Stimulated activated CD8-positive, alpha-beta memory T cell treated with anti-CD3 and anti-CD28 coated beads, Interleukin-4, amount 100 ng/mL, for 1 hour (primary cell): ENCODE measurements at places on chromosomes 1 and 21.
A peak's percentile ranks its signal among the peaks of the same experiment; 100 is the strongest.

DNA sequence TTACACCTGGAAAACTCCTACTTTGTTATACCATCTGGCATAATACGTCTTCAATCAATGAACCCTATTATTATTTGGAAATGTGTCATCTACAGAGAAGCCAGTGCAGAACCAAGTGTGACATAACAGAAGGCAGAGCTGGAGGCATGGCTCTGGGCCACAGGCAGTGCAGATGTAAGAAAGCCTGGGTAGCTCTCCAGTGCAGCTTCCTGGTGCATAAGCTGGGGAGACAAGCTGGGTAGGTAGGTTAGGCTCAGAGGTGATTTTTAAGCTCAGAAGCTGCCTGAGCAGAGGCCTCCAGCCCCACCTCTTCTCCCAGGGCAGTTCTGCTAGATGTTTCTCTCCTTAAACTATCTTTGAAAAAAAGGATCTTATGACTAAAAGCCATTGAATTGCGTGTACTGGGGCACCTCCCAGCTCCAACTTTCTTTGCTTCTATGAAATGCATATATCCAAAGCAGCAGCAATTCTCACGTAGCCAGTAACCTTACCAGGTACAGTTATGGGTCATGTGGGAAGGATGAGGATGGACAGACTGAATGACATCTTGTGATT is 30.7 kb downstream of the AKNAD1 start:
- DNase-seq, result no peak

- no peak for DNase-seq
These were observed 63.6 kb downstream of the MIS18A start for GRCh38 chr21:32215306-32215685.

DNA sequence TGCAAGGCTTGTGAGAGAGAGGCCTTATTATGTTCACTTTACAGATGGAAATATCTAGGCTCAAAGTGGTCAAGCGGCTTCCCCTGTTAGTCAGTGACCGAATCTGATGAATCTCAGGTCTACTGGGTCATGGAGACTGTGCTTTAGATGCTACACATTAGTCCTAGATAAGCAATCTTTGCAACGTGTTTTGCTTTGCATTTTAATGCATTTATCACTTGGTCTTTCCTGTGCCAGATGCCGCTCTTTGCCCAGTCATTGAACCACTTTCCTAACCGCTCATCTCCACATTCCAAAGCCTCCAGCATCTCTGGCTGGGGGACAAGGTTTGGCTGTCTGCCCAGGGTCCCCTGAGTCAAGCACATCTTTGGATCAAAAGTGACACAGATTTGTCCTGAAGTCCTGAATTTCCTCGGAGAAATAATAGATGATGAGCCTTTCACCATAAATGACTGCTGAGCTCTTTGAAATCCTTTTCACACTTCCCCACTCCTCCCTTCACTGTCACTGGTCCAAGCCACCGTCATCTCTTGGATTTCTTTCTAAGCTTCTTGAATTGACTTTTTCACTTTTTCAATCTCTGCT is 96.0 kb upstream of the USP24 start:
- DNase-seq, result no peak

- DNase-seq, result no peak
These were observed 59.7 kb downstream of the MEF2D start for GRCh38 chr1:156440654-156441437.

DNA sequence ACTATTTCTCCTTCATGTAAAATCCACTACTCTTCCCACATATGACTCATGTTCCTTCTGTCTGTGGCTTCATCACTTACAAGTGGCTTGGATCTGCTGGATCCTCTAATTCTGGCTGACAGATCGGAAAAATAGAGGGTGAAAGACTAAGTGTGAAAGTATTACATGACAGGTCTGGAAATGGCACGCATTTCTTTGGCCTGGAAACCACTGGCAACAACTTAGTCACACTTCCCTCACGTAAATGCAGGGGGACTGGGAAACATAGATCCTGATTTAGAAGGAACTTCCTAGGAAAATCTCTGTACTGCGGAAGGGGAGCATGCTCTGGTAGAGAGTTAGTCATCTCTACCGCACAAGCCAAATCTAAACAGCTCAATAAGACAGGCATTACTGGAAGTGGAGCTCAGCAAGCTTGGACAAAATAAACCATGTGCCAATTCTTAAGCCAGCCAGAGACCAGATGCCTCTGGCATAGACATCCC is 305.4 kb upstream of the PTBP2 start:
- DNase-seq, result no peak

GRCh38 chr1:70779571-70779970 is 268.0 kb downstream of the PTGER3 start:
- no peak for DNase-seq

DNA sequence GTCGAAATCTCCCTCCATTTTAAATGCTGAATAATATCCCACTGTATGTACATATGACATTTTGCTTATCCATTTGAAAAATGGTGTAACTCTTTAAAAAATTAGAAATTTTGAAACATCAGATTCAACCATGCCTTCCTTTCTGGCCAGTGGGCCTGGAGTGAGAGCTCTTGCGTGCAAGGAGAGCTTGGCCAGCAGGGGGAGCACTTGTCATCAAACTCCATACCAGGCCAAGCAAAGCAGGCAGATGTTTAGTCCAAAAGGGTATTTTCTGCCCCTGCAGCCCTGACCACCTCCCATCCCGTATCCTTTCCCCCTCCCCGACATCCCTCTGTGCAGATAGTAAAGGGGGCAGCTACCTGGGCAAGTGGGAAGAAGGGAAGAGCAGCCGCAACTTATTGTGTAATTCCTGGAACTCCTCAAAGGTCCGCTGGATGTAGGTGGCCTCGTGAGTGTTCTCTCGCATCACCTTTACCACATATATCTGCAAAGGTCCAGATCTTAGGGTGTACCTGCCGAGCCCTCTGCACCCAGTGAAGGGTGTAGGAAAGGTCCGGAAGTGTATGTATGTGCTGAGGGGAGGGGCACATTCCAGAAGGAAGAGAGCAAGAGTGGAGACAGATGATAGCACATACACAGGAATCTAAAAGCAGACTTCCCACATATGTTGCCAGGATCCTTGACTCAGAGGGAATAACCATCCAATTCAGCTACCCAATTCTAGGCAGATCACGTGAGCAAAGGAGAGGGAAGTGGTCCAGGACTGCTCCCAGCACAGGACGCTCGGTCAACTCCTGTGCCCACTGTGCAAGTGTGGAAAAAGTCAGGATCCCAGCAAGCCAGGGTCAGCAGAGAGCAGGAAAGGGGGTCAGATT is 19.9 kb upstream of the PPP1R15B start:
- peak; percentile 67 for DNase-seq

GRCh38 chr21:28126521-28127174 is 866.0 kb downstream of the LTN1 start:
- no peak for DNase-seq

DNA sequence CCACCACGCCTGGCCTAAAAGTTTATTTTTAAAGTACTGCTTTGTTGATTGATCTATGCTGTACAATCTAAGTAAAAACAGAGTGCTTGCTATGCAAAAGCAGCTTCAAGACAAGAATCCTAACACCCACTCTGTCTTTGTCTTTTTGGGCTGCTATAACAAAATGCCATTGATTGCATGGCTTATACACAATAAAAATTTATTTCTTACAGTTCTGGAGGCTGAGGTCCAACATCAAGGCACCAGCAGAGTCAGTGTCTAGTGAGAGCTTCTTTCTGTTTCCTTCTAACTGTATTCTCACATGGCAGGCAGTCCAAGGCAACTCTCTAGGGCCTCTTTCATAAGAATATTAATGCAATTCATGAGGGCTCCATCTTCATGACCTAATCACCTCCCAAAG is 63.6 kb upstream of the GJA5 start:
- DNase-seq, result no peak

- no peak for DNase-seq
These were observed 31.9 kb downstream of the KCNC4 start for GRCh38 chr1:110242062-110242461.

DNA sequence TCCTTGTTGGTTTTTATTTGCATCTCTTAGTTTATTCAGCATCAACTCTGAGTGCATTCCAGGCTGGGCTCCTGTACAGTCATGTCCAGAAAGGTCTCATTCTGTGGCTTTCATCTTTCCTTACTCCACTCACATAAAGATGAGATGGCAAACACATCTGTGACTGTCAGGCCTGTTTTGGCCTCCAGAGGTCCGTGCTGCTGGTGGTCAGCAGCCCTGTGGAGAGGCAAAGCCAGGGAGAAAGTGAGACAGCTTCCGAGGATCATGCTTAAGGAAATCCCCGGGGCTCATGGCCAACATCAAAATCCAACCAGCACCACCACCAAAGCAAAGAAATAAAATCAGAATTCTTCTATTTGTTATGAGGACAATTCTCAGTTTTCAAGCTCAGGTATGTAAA is 96.1 kb upstream of the HIVEP3 start:
- DNase-seq, result no peak

GRCh38 chr1:29236712-29237128 is 398 bp downstream of the PTPRU start:
- DNase-seq, result no peak

GRCh38 chr1:181159451-181160140 is 71.1 kb downstream of the IER5 start:
- no peak for DNase-seq

- DNase-seq, result no peak
These were observed 89.0 kb downstream of the TIAM1 start for GRCh38 chr21:31255036-31255435.

DNA sequence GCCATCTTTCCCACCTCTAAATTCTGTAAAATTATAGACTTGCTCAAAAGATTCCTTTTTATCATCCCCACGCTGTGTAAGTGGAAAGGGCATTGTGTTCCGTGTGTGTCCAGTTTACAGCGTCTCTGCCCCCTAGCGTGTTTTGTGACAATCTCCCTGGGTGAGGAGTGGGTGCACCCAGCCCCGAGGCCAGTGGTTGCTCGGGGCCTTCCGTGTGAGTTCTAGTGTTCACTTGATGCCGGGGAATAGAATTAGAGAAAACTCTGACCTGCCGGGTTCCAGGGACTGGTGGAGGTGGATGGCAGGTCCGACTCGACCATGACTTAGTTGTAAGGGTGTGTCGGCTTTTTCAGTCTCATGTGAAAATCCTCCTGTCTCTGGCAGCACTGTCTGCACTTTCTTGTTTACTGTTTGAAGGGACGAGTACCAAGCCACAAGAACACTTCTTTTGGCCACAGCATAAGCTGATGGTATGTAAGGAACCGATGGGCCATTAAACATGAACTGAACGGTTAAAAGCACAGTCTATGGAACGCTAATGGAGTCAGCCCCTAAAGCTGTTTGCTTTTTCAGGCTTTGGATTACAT is 61.9 kb downstream of the POFUT2 start:
- no peak for DNase-seq

- no peak for DNase-seq
These were observed 49.4 kb upstream of the FASLG start for GRCh38 chr1:172609528-172609927.

- DNase-seq, result no peak
These were observed 51.6 kb upstream of the HPDL start for GRCh38 chr1:45275054-45275453.

DNA sequence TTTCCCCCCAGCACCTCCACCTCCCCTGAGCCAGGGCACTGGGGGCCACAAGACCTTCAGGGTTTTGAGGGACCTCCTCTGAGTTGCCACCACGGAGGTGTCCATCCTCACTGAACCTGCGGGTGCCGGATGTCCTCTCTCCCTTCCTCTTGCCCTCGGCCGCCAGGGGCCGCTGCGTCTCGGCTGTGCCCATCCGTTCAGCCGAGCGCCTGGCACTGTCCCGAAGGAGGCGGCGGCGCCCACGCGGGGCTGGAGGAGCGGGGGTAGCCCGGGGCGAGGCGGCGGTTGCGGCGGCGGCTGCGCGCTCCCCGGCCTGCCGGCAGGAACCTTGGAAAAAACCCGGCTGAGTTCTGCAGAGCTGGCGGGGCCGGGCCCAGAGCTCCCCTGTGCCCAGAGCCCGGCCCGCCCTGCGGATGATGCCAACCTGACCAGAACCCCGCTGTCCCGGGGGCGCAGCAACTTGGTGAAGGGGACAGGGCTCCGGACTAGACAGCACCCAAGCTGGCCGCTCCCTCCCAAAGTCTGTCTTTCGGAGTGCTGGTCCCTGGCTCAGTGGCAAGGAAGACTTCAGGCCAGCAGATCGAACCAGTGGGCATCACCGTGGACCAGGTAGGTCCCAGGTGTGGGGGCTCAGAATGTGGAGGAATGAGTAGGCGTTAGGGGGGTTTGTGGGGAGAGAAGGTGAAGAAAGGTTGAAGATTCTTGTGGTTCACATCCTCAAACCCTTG is 3.7 kb upstream of the PPM1J start:
- peak; percentile 50 for DNase-seq

GRCh38 chr1:77857552-77857951 is 30.9 kb upstream of the NEXN start:
- no peak for DNase-seq

- DNase-seq, result no peak
These were observed 73.2 kb downstream of the DISC1 start for GRCh38 chr1:231699784-231700183.

GRCh38 chr1:36479505-36480051 is 3.1 kb downstream of the CSF3R start:
- DNase-seq, result no peak

DNA sequence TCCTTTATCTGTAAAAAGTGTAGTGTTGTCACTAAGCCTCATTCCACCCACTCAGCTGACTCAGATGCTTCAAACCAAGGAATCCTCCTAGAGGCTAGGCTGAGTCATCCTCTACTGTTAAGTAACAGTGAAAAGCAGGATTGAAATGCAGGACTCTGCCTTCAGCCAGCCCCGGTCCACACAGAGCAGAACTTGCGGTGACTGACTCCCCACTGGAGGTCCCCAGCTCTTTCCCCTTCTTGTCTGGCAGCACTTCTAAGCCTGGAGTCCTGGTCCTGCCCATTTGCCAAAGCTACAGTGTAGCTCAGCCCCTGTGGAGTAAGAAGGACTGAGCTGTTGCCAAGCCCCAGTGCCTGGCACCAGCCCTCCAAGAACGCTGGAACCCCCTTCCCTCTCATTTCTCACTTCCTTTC is 1.7 kb downstream of the RAB7B start:
- no peak for DNase-seq

DNA sequence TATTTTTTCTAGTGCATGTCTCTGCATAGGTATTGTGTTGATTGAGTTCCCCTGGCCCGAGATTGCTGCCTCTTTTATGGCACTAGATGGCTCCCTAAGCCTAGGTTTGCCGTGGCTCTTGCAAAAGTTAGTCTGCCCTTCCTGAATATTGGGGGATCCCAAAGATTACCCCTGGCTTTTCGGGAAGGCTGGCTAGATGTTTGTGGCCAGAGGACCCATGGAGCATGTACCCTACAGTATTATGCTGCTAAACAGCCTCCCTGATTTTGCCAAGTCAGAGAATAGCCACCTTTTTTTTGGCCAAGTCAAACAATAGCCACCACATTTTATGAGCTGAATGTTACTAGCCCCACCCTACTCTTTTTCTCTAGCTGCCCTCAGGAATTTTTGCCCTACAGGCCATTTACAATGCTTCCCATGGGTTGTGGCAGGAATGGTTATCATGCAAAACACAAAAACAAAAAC is 343.2 kb downstream of the OLFM3 start:
- no peak for DNase-seq

- no peak for DNase-seq
These were observed 119.8 kb downstream of the RGS21 start for GRCh38 chr1:192436441-192437078.

DNA sequence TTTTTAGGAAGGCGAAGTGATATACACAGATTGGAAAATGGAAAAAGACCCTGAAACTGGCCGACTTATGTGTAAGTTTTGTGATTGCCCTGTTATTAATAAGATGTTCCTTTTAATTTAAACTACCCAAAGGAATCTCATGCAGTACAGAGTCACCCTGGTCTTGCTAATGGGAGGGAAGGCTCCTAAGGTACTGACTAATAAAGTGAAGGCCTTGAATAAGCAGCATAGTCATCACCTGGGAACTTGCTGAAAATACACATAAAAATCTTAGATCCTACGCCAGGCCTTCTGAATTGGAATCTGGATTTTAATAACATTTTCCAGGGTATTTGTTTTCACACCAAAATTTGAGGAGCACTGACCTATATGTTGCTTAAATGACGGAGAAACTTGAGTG is 73.4 kb upstream of the MCOLN3 start:
- DNase-seq, result no peak
